ENCODE measurements at places on chromosomes 2 and 18.

DNA sequence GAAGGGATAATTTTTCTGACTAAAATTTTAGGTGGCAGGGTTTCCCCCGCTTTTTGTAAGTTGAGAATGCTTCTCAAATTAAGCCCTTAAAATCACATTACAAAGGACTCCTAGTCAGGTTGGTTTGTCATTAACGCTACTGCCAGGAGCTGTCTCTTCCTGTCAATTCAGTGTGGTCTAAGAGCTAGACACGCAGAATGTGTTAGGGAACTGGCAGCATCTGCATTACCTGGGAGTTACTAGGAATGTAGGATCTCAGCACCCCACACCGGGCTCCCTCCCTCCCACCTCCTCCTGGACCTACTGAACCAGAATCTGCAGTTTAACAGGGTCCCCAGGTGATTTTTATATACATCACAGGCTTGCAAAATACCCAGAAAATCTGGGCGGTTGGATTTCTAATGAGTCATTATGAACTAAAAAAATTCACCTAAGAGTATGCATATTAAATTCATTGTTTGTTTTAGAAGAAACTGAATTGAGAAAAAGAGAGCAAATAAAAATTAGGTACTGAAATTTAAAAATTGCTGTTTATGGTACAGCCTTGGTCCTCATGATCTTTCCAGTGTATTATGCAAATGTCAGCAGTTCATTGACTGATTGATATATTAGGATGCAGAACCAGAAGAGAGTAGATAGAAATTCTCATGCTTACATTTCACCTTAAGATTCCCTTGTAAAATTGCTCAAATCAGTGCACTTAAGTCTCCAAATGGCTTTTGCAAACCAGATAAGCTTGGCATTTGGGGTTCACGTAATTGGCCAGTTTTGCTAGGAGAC is 130.9 kb upstream of the ITGA6 start:
- DNase-seq: no peak

DNA sequence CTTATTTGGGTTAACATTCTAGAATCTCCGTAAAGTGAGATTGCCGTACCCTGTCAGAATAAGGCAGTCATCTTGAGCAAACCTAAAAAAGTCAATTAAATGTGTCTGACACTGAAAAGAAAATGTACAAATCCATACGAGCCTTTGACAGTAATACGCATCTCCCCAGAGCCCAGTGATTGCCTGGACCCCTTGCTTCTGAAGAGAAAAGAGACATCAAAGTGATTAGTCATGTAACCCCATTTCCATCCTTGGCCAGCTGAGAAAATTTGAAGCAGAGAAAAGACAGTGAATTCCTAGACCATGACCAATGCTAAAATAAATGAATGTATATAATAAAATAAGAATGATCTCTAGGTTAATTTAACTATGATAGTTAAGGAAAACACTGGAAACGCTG is 1499.4 kb downstream of the SUCLG1 start:
- DNase-seq: no peak

GRCh38 chr2:85019121-85019520 is 48.2 kb downstream of the KCMF1 start:
- DNase-seq: no peak

GRCh38 chr18:9048236-9048635 is 54.3 kb upstream of the NDUFV2 start:
- no peak for DNase-seq

- DNase-seq: no peak
Measured at GRCh38 chr2:9213477-9214051, 7.0 kb downstream of the ASAP2 start.

GRCh38 chr2:55934337-55934736 is 10.8 kb upstream of the EFEMP1 start:
- no peak for DNase-seq

DNA sequence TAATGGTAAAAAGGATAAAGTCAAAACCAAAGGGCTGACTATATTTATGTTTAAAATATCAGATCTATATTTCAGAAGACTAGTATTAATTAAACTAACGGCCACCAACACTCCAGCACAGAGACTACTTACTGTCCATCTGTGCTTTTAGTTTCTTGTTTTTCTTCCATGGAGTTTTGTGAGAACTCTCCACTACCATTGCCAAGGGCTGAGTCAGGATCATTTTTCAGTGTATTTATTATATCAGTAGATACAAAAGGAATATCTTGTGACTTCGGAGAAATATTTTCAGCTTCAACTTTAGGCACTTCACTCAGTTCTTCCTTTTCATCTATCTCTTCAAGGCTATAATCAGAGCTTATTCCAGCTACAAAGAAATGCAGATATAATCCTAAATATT is 79.1 kb upstream of the GRB14 start:
- DNase-seq: no peak

DNA sequence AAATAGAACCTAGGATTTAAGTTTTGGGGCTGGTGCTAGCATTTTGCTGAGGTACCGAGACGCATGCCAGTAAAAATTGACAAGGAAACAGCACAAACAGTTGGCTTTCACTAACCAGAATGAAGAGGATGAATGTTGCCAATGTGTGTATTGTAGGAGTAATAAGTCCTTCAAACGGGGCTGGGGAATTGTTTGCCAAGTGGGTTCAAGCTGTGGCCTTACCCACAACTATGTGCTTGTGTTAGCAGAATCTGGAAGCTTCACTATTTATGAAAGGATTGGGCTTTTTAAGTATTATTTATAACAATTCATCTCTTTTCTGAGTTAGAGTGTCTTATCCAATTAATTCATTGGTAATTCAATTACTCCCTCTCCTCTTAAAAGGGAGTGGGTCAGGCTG is 15.0 kb upstream of the KIF5C start:
- no peak for DNase-seq

GRCh38 chr2:66073172-66073571 is 361.8 kb upstream of the MEIS1 start:
- no peak for DNase-seq

GRCh38 chr18:58183226-58183625 is 139.2 kb downstream of the NEDD4L start:
- DNase-seq: no peak

GRCh38 chr2:75089471-75089870 is 109.8 kb downstream of the TACR1 start:
- DNase-seq: no peak

DNA sequence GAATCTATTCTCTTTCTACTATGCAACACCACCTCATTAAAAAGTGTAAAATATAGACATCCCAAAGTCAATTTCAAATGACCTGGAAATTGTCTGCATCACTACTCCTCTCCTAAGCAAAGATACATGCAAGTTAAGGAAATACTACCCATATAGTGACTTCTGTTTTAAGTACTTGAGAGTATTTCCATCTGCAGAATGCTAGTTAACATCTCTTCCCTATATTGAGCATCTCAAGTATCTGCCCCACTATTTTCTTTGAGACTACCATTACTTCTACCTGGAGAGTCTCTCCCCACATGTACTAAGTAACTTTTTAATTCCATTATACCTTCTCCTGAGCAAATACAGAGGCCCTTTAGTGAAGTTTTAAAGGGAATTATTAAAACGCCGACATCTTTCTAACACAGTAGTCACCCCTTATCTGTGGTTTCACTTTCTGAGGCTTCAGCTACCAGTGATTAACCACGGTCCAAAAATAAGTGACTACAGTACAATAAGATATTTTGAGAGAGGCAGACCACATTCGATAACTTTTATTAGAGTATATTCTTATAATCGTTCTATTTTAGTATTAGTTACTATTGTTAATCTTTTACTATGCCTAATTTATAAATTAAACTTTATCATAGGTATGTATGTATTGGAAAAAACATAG is 21.8 kb downstream of the CWC22 start:
- no peak for DNase-seq

DNA sequence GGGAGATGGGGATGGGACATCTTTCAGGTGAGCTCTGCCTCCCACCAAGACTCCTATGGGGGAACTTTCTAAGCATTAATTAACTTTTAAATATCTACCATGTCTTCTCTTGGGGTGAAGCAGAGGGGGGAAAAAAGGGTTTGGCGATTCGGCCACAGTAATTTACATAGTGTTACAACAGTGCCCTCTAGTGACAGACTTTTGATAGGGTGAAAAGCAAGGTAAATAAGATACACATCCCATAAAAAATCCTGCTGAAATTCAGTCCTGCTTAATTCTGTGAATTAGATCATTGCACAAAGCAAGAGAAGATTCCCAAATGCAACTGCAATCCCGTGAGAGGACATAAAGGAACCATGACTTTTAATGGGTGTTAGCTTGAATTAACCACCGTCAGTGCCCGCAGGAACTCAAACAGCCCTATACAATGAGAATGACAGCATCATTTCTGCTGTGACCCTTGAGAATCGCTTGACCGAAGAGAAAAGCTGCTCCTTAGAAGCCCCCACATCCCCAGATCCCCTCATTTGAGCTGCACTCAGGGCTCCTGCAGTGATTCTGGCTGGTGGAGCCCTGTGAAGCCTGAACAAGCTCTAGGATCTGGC is 32.8 kb downstream of the FAM124B start:
- no peak for DNase-seq

DNA sequence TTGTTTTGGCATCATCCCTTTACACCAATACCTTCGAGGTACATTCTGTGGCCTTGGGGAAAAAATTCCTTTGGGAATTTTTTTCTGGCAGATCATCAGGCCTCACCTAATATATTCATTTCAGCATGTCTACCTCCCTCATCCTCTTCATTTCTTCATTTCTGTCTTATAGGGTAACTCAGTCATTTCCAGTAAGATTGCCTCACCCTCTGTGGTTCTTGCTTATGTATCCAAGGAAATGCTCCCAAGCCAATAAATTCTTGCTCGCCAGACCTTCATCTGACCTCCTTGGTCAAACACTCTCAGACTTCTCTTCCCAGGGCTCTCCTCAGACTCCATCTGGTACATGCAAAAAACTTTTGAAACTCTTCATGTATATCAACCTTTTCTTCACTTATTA is 265.6 kb downstream of the TMX3 start:
- DNase-seq: no peak

GRCh38 chr2:117212562-117212961 is 601.9 kb upstream of the DDX18 start:
- DNase-seq: no peak

- DNase-seq: no peak
Measured at GRCh38 chr2:156653675-156654074, 217.5 kb downstream of the GPD2 start.

DNA sequence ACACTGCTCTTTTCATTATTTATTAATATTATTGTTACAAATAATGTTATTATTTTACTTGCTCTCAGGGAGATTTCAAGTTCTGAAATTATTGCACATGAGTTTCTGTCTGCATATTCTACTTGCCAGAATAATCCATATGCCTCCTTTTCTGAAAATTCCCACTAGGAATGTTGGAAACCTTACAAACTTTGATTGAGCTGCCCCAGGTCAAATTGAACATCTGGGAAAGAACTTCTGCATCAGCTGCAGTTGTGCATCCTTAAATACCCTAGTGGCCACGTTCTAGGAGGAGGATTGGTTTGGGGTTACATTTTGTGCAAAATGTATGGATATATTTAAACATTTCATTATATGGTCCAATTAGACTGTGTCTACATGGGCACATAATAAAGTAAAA is 1302.7 kb upstream of the PIK3C3 start:
- DNase-seq: no peak

Measured in activated CD4-positive, alpha-beta T cell treated with anti-CD3 and anti-CD28 coated beads for 24 hours (primary cell).